A673 (cell line): ENCODE measurements at places on chromosomes 13 and 19.

DNA sequence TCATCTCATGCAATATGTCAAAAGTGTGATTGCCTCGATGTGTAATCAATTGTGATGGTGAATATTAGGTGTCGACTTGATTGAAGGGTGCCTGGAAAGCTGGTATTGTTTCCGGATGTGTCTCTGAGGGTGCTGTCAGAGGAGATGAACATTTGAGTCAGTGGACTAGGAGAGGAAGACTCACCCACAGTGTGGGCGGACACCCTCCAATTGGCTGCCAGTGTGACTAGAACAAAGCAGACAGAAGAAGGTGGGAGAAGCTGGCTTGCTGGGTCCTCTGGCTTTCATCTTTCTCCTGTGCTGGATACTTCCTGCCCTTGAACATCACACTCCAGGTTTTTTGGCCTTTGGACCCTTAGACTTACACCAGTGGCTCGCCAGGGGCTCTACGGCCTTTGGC, 15.5 kb upstream of the CABP5 start:
- no peak for DNase-seq

GRCh38 chr19:15313649-15314279, 18.6 kb downstream of the BRD4 start:
- no peak for DNase-seq

- DNase-seq = no peak
Observed at GRCh38 chr19:11551603-11552235, 7.3 kb downstream of the ELOF1 start.

DNA sequence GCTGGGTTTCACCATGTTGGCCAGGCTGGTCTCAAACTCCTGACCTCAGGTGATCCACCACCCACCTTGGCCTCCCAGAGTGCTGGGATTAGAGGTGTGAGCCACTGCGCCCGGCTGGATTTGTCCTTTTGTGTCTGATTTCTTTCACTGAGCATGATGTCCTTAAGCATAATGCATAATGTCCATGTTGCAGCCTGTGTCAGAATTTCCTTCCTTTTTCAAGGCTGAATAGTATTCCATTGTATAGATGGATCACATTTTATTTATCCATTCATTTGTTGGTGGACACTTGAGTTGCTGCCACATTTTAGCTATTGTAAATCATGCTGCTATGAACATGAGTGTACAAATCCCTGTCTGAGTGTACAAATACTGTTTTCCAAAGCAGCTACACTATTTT, 25.5 kb downstream of the RFX2 start:
- no peak for DNase-seq
